Testis (tissue), 5 donors: ENCODE measurements at places on chromosomes 1 and 21.

GRCh38 chr1:64877151-64877550, 89.2 kb downstream of the JAK1 start:
- no peak for DNase-seq
- no peaks in the 10 kb centered on the region for H3K36me3 ChIP-seq
- no peak overlapping the region for H3K4me3 ChIP-seq
- no peak overlapping the region for H3K27ac ChIP-seq

DNA sequence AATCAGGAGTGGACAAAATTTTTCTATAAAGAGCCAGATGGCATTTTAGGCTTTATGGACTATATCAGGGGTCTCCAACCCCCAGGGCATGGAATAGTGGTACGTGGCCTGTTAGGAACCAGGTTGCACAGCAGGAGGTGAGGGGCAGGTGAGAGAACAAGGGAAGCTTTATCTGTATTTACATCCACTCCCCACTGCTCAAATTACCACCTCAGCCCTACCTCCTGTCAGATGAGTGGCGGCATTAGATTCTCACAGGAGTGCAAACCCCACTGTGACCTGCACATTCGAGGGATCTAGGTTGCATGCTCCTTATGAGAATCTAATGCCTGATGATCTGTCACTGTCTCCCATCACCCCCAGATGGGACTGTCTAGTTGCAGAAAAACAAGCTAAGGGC, 13.9 kb downstream of the PHTF1 start:
- no peaks in the 10 kb centered on the region for H3K36me3 ChIP-seq
- no peaks in the 10 kb centered on the region for H3K4me1 ChIP-seq
- H3K4me3 ChIP-seq: no peak overlapping the region
- no peak for DNase-seq
- no peaks in the 10 kb centered on the region for H3K27me3 ChIP-seq

DNA sequence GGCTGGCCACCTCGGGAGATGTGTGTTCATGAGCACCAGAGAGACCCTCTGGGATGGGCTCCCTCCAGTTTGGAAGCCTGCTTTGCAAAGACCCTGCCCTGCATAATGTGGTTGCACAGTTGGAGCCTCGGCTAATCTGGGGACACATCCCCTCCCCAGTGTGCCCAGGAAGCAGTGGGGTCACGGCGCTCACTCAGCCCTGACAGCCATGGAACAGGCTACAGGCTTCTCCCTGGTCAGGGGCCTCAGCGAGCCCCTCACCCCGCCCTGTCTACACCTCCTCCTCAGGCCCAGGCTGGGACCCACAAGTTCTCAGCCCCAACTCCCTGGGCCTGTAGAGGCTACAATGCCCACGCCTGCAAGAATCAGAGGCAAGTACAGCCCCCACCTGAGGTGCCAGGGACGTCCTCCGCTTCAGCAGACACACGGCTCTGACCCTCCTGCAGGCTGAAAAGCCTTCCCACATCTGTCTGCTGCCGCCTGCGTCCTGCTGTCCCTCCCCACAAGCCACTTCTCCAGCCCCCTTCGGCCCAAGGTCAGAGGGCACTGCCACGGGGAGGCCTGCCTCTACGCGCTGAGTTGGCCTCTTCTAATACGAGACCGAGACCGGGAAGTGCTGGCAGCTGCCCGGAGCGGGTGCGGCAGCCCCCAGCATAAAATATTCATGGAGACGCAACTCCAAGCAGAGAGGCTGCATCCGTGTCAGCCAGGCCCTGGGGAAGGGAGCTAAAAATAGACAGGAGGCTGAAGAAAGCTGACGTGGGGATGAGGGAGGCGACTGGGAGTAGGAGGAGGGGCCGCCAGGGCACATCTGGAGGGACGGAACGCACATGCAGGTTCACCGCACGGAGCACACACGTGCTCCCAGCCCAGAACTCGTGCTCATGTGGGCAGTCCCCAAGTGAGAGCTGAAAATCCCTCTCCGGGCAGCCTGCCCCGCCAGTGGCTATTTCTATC, 15.2 kb upstream of the GPR153 start:
- DNase-seq: peak; percentile 78
- H3K36me3 ChIP-seq: no peaks in the 10 kb centered on the region
- peak overlapping the region; percentile 76 for H3K27ac ChIP-seq

- no peaks in the 10 kb centered on the region for H3K27me3 ChIP-seq
- no peaks in the 10 kb centered on the region for H3K36me3 ChIP-seq
- H3K4me3 ChIP-seq: no peak overlapping the region
- peaks cover 4% of the 10 kb centered on the region for H3K4me1 ChIP-seq
Observed at GRCh38 chr1:40423264-40423642, 27.0 kb upstream of the ZFP69B start.

- H3K27ac ChIP-seq: no peak overlapping the region
- no peaks in the 10 kb centered on the region for H3K36me3 ChIP-seq
- no peak for DNase-seq
- no peak overlapping the region for H3K4me3 ChIP-seq
- H3K27me3 ChIP-seq: no peaks in the 10 kb centered on the region
Observed at GRCh38 chr1:225662155-225662554, 9.2 kb upstream of the ENAH start.

DNA sequence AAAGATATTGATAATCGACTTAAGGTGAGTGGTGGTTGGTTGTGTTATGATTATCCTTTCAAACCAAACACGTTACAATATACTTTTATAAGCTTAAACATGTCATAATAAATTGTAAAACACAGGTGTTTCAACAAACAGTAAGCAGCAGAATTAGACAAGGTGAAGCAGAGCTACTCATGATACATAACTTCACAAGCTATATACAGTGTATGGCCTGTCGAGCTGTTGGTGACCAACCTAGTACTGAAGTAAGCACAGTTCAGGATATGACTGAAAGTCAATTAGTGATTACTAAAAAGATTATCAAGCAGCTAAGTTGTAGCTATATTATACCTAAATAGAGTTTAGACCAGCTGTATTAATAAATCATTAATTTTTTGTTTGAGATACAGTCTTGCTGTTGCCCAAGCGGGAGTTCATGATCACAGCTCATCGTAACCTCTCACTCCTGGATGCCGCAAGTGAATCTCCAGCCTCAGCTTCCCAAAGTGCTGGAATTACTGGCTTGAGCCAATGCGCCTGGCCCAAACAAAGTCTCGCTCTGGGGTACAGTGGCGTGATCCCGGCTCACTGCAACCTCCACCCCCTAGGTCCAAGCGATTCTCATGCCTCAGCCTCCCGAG, 148.1 kb downstream of the EIF4G3 start:
- H3K27ac ChIP-seq: no peak overlapping the region
- no peak overlapping the region for H3K4me3 ChIP-seq
- H3K27me3 ChIP-seq: no peaks in the 10 kb centered on the region
- H3K4me1 ChIP-seq: peaks cover 3% of the 10 kb centered on the region
- H3K36me3 ChIP-seq: no peaks in the 10 kb centered on the region

DNA sequence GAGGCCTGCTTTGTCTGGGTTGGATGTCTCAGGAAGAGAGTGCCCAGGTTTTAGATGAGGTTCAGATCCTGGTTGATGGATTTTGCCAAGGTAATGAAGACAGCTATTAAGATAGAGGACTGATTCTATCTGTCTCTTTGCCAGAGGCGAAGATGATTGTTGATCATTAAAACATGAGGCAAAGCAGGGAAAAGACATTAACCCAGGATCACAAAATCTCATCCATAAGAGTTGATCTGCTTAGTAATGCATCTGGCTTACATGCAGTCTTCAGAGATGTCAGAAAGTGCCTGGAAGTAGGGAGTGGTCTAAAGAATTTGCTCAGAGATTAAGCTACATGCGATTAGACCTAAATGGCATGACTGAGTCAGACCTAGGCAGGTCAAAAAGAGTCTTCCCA, 229.6 kb upstream of the PLD5 start:
- no peak for DNase-seq
- H3K27ac ChIP-seq: no peak overlapping the region
- H3K4me3 ChIP-seq: no peak overlapping the region
- no peaks in the 10 kb centered on the region for H3K36me3 ChIP-seq
- H3K4me1 ChIP-seq: no peaks in the 10 kb centered on the region

GRCh38 chr1:1055841-1056736, 18.0 kb downstream of the RNF223 start:
- H3K4me3 ChIP-seq: no peak overlapping the region
- peaks cover 13% of the 10 kb centered on the region for H3K4me1 ChIP-seq
- DNase-seq: no peak
- no peaks in the 10 kb centered on the region for H3K36me3 ChIP-seq

GRCh38 chr1:75174031-75174760, 40.0 kb downstream of the LHX8 start:
- H3K36me3 ChIP-seq: no peaks in the 10 kb centered on the region
- DNase-seq: no peak
- no peaks in the 10 kb centered on the region for H3K4me1 ChIP-seq

GRCh38 chr1:64196074-64196870, 7.2 kb upstream of the UBE2U start:
- no peak overlapping the region for H3K4me3 ChIP-seq
- no peak overlapping the region for H3K27ac ChIP-seq
- H3K4me1 ChIP-seq: no peaks in the 10 kb centered on the region
- no peaks in the 10 kb centered on the region for H3K27me3 ChIP-seq

- no peaks in the 10 kb centered on the region for H3K4me1 ChIP-seq
- no peak overlapping the region for H3K27ac ChIP-seq
- H3K4me3 ChIP-seq: no peak overlapping the region
- H3K36me3 ChIP-seq: no peaks in the 10 kb centered on the region
- no peak for DNase-seq
Observed at GRCh38 chr1:177249231-177249630, 78.5 kb downstream of the BRINP2 start.

DNA sequence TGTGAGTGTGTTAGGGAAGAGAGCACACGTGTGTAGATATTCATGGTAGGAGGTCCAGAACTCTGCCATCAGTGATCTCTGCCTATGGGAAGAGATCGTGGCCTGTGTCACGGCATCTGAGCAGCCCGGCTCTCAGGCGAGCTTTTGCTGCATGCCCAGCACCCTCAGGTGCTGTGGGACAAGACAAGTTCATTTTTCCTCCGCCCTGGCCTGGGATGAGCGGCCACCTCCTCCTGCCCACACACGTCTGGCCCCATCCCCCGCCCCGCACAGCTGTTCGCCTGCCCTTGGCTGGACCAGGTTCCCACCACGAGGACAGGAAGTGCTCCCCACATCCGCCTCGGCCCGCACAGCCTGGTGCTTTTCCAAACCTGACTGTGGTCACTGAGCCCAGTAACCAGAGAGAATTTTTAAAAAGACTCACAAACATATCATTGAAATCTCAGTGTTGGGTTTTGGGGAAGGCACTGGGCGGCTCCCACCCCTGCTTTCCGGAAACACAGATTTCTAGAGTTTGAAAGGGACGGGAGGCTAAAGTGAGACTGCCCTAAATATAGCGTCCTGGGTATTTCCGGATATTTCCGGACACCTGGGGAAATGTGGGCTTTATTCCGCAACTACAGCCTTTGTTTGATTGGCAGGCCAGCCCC, 18.0 kb downstream of the BMP8A start:
- peaks cover 4% of the 10 kb centered on the region for H3K4me1 ChIP-seq
- no peak overlapping the region for H3K27ac ChIP-seq
- H3K27me3 ChIP-seq: no peaks in the 10 kb centered on the region
- no peaks in the 10 kb centered on the region for H3K36me3 ChIP-seq
- peak; percentile 60 for DNase-seq
- no peak overlapping the region for H3K4me3 ChIP-seq

- H3K4me1 ChIP-seq: no peaks in the 10 kb centered on the region
- H3K27ac ChIP-seq: no peak overlapping the region
- H3K27me3 ChIP-seq: no peaks in the 10 kb centered on the region
- DNase-seq: no peak
- no peak overlapping the region for H3K4me3 ChIP-seq
Observed at GRCh38 chr1:88647749-88648415, 36.2 kb upstream of the PKN2 start.

GRCh38 chr1:88286716-88287115, 397.4 kb upstream of the PKN2 start:
- no peak overlapping the region for H3K4me3 ChIP-seq
- no peak for DNase-seq
- no peaks in the 10 kb centered on the region for H3K4me1 ChIP-seq
- H3K27ac ChIP-seq: no peak overlapping the region

DNA sequence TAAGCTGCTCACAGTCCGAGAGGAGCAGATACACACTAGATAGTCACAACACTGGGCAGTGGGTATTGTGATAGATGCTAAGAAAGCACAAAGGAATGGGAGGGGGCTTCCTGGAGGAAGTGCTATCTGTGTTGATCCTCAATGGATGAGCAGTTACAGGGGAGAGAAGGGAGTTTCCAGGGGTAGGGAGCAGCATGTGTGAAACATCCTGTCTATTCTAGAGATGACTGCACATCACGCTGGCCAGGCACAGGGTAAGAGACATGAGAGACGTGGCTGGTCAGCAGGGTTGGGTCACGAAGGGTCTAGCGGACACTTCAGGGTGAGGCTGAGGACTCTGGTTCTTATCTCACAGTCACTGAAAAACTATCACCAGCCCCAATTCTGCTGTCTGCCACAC, 235.2 kb downstream of the TRABD2B start:
- H3K27ac ChIP-seq: no peak overlapping the region
- H3K4me3 ChIP-seq: no peak overlapping the region
- H3K4me1 ChIP-seq: peaks cover 11% of the 10 kb centered on the region
- no peak for DNase-seq
- no peaks in the 10 kb centered on the region for H3K27me3 ChIP-seq

DNA sequence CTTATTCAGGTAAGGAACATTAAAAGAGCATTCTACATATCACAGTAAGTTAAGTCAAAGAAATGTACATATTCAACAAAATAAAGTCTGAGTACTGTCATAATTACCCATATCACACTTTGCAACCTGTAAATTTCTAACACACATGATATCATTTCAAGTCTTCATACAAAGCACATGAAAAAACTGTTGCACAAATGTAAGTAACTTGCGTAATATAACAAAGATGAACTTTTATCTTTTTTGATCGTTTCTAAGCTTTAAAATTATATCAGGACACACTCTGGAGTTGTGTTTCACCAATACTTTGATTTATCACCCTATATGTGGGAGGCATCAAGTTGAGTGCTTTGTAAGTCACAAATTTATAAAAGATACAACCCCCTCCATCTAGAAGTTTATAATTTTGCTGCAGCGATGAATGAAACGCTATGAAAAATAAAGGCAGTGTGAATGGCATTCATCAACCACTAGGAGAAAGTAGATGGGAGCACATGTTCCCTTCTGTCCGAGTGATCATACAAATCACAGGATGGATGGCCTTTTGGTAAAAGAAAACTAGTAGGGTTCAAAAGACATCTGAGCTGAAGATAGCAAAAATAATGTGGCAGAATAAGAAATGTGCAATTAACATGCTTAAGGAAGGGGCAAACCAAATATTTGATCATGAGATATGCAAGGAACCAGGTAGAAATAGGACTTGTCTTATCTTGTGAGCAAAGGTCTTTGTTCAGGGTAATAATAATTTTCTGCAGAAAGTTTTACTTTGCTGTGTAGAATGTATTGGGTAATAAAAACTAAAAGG, 27.5 kb downstream of the NRIP1 start:
- DNase-seq: no peak
- H3K36me3 ChIP-seq: no peaks in the 10 kb centered on the region
- no peaks in the 10 kb centered on the region for H3K27me3 ChIP-seq
- H3K27ac ChIP-seq: no peak overlapping the region
